CD4-positive, alpha-beta T cell treated with Interferon alpha-2 for 1 hour (primary cell): ENCODE measurements at places on chromosomes 6 and 20.

- no peak for DNase-seq
Measured at GRCh38 chr6:146361128-146361924, 182.3 kb upstream of the RAB32 start.

GRCh38 chr20:44248410-44248759 is 1.3 kb downstream of the GDAP1L1 start:
- DNase-seq, result no peak

DNA sequence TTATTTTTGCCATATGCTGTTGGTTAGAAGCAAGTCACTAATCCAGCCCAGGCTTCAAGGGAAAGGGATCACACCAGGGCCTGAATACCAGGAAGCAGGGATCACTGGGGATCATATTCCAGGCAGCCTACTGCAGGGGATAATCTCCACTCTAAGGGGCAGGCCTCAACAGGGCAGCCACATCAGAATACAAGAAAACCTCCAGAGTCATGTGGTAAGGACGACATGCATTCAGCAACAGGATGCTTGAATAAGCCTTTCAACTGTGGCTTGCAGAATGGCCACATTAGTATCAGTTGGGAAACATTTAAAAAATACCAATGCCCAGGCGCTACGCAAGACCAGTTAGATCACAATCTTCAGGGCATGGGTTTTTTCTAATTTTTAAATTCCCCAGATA is 109.1 kb downstream of the LY86 start:
- DNase-seq, result no peak

GRCh38 chr6:12114055-12114503 is 102.0 kb downstream of the HIVEP1 start:
- DNase-seq, result no peak
